Neural progenitor cell (in vitro differentiated cells): ENCODE measurements at places on chromosomes 3 and 15. TPM values are rescaled to one million over a fixed set of nuclear protein-coding genes. Genes with fewer than 3 reads are reported as not detected.

DNA sequence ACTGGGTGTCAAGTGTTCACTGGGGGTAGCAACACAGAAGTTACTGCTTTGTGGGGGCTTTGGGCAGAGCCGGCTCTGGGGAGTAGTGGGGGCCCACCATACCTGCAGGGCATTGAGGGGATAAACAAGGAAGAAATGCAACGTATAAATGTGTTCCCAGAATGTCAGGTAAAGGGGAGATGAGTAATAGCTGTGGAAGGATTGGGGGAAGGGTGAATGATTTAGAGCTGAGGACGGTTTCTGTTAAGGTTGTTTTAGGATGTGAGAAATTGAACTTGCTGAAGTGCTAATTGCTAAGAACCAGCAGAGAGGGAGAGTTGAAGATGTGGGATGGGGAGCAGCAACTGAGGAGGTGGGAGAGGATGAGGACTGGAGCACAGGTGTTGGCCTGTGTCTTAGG is 10.7 kb downstream of the SCG5 start:
- no peak overlapping the region for H3K27ac ChIP-seq
- no peak for DNase-seq
- no peaks in the 10 kb centered on the region for H3K4me1 ChIP-seq
- no peak overlapping the region for H3K4me3 ChIP-seq
- H3K36me3 ChIP-seq: no peaks in the 10 kb centered on the region

DNA sequence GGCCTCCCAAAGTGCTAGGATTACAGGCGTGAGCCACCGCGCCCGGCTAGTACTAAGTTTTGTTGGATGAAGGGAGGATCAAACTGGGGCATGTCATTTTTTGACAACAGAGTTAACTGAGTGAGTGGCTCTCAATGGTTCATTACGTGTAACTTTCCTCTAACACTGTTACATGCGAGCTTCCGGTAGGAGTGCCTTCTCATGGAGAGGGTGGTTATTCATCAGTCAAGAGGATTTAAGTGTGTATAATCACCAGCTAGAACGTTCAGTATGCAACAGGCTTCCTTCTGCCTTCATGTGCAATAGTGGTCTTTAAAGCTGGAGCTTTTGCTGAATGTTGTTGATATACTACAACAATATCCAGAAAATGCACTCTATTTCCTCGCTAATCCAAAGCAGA is 19.1 kb upstream of the GOLGA8A start:
- H3K27ac ChIP-seq: no peak overlapping the region
- H3K36me3 ChIP-seq: no peaks in the 10 kb centered on the region
- DNase-seq: no peak
- no peak overlapping the region for H3K4me3 ChIP-seq
- peaks cover 46% of the 10 kb centered on the region for H3K27me3 ChIP-seq
- no peaks in the 10 kb centered on the region for H3K4me1 ChIP-seq

Gene ANKRD63
- total RNA-seq: not detected in 2 replicates

GRCh38 chr3:187261541-187261969 is 30.0 kb downstream of the MASP1 start:
- no peak for DNase-seq
- no peaks in the 10 kb centered on the region for H3K4me1 ChIP-seq
- H3K4me3 ChIP-seq: no peak overlapping the region
- H3K27me3 ChIP-seq: no peaks in the 10 kb centered on the region
- H3K36me3 ChIP-seq: no peaks in the 10 kb centered on the region

DNA sequence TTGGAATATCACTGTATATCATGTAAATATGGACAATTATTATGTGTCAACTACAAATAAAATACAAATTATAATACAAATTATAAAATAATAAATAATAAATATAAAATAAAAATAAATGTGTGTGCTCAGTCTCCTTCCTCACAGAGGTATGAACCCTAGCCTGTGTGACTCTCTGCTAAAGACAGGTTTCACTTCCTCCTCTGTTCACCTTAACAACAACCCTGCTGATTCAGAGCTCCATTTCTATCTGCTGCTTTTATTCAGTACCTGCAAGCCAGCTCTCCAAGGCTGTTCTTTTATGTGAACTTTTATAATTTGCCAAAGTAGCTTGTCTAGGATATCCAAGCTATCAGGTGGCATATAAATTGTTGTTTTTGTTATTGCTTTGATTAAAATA is 610.7 kb upstream of the GRM7 start:
- DNase-seq: no peak
- H3K27ac ChIP-seq: no peak overlapping the region
- no peaks in the 10 kb centered on the region for H3K36me3 ChIP-seq
- H3K4me3 ChIP-seq: no peak overlapping the region

Gene ADCY5
- total RNA-seq: 1.0 and 1.6 TPM in 2 replicates

Gene KNL1
- total RNA-seq: 71.7 and 125 TPM in 2 replicates

Gene AADACL2
- total RNA-seq: not detected in 2 replicates

DNA sequence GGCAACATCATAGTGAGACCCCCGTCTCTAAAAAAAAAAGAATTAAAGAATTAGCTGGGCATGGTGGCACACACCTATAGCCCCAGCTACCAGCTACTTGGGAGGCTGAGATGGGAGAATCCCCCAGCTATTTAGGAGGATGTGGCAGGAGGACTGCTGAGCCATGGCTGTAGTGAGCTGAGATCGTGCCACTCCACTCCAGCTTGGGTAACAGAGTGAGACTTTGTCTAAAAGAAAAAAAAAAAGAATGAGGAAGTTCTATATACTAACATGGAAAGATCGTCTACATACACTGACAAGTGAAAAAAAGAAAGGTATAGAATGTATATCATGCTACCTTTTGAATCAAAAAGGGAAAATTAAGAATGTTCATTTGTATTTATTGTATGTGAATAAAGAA is 83.9 kb upstream of the CDAN1 start:
- no peak overlapping the region for H3K27ac ChIP-seq
- no peaks in the 10 kb centered on the region for H3K4me1 ChIP-seq
- H3K27me3 ChIP-seq: no peaks in the 10 kb centered on the region
- H3K4me3 ChIP-seq: no peak overlapping the region

Gene ADGRG7
- not detected in 2 replicates for total RNA-seq

Gene PRTG
- 508 and 574 TPM in 2 replicates for total RNA-seq

GRCh38 chr3:42214064-42214463 is 51.9 kb downstream of the CCK start:
- peaks cover 23% of the 10 kb centered on the region for H3K4me1 ChIP-seq
- H3K27me3 ChIP-seq: no peaks in the 10 kb centered on the region
- no peak for DNase-seq
- H3K4me3 ChIP-seq: no peak overlapping the region
- H3K27ac ChIP-seq: no peak overlapping the region

Gene ITIH4
- total RNA-seq: 1.1 and 2.4 TPM in 2 replicates

Gene RTP1
- total RNA-seq: 0.43 TPM in 1 of 2 replicates, not detected in the other

Gene POTEB
- not detected in 2 replicates for total RNA-seq

GRCh38 chr15:65916041-65916663 is 46.9 kb downstream of the RAB11A start:
- no peak overlapping the region for H3K4me3 ChIP-seq
- H3K27me3 ChIP-seq: no peaks in the 10 kb centered on the region
- DNase-seq: no peak
- no peaks in the 10 kb centered on the region for H3K36me3 ChIP-seq
- peaks cover 12% of the 10 kb centered on the region for H3K4me1 ChIP-seq

Gene CRELD1
- 14.1 and 28.7 TPM in 2 replicates for total RNA-seq

GRCh38 chr3:18454766-18455165 is 29.6 kb upstream of the SATB1 start:
- no peak for DNase-seq
- H3K4me1 ChIP-seq: no peaks in the 10 kb centered on the region
- no peak overlapping the region for H3K27ac ChIP-seq
- H3K4me3 ChIP-seq: no peak overlapping the region
- no peaks in the 10 kb centered on the region for H3K27me3 ChIP-seq
- no peaks in the 10 kb centered on the region for H3K36me3 ChIP-seq

Gene ROBO2
- 12.3 and 15.0 TPM in 2 replicates for total RNA-seq

DNA sequence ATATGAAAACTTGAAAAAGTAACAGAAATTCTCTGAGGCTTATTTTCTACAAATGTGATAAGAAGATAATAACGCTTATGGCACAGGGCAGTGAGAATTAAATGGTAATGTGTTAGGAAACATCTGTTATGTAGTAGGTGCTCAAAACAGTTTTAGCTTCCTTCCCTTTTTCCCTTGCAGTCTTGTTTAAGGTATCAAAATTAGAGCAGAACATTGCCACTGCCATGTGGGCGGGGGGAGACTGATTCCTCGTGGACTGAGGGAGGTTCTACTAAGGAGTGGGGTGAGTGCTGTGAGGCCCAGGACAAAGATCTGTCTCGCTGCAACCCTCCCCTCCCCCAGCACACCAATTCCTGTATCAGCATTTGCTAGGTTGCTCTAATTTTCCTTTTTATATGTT is 702.4 kb downstream of the TUSC7 start:
- peaks cover 30% of the 10 kb centered on the region for H3K4me1 ChIP-seq
- H3K27me3 ChIP-seq: no peaks in the 10 kb centered on the region
- no peak overlapping the region for H3K27ac ChIP-seq
- no peaks in the 10 kb centered on the region for H3K36me3 ChIP-seq
- H3K4me3 ChIP-seq: no peak overlapping the region
- no peak for DNase-seq

Gene SCAP
- total RNA-seq: 33.0 and 96.9 TPM in 2 replicates

GRCh38 chr15:101307048-101307896 is 12.2 kb upstream of the SNRPA1 start:
- no peaks in the 10 kb centered on the region for H3K27me3 ChIP-seq
- H3K36me3 ChIP-seq: no peaks in the 10 kb centered on the region
- no peak overlapping the region for H3K4me3 ChIP-seq
- DNase-seq: no peak
- peaks cover 5% of the 10 kb centered on the region for H3K4me1 ChIP-seq
- H3K27ac ChIP-seq: no peak overlapping the region

DNA sequence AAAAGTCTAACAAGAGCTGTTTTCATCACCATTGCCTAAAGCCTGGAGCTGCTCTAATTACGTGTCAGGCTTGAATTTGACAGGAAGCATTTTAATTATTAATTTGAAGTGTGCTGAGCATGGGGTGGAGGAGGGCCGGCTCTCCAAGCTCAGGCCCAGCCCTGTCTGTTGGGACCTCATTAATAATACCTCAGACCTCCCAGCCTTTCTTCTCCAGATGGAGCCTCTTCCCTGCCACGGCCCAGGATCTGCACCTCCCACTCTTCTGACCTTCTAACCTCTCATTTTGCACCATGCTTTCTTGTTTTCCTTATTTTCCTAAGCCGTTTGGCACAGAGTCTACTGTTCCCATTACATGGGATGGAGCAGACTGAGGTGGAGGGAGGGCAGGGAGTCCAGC is 30.0 kb downstream of the INSYN1 start:
- H3K4me3 ChIP-seq: no peak overlapping the region
- no peak for DNase-seq
- no peaks in the 10 kb centered on the region for H3K27me3 ChIP-seq
- no peaks in the 10 kb centered on the region for H3K4me1 ChIP-seq
- H3K27ac ChIP-seq: no peak overlapping the region
- no peaks in the 10 kb centered on the region for H3K36me3 ChIP-seq

DNA sequence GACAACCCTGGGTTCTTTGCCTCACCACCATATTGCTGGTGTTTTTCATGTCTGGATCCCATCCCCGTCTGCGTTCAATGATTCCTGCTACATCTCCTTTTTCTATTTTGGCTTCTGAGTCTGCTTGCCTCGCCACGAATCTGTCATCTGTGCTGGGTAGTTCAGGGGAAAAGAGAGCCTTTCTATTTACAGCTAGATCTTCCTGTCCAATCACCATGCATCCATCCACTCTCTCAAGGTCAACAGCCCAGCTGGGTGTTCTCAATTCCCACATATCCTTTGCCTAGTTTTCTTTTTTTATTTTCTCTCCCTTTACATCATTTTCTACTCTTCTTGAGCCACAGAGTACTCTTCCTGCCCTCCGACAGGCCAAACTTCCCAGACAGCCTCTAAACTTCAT is 104.8 kb upstream of the RAD18 start:
- H3K27ac ChIP-seq: no peak overlapping the region
- no peak overlapping the region for H3K4me3 ChIP-seq
- no peaks in the 10 kb centered on the region for H3K4me1 ChIP-seq
- no peak for DNase-seq
- H3K36me3 ChIP-seq: no peaks in the 10 kb centered on the region

GRCh38 chr3:134346744-134347143 is 27.5 kb downstream of the AMOTL2 start:
- H3K36me3 ChIP-seq: no peaks in the 10 kb centered on the region
- H3K27me3 ChIP-seq: no peaks in the 10 kb centered on the region
- H3K27ac ChIP-seq: no peak overlapping the region
- H3K4me1 ChIP-seq: peaks cover 6% of the 10 kb centered on the region
- no peak overlapping the region for H3K4me3 ChIP-seq
- DNase-seq: no peak

- H3K36me3 ChIP-seq: no peaks in the 10 kb centered on the region
- no peak overlapping the region for H3K27ac ChIP-seq
- no peak overlapping the region for H3K4me3 ChIP-seq
- no peaks in the 10 kb centered on the region for H3K27me3 ChIP-seq
These were observed 48.0 kb downstream of the NUP210 start for GRCh38 chr3:13372126-13372525.

DNA sequence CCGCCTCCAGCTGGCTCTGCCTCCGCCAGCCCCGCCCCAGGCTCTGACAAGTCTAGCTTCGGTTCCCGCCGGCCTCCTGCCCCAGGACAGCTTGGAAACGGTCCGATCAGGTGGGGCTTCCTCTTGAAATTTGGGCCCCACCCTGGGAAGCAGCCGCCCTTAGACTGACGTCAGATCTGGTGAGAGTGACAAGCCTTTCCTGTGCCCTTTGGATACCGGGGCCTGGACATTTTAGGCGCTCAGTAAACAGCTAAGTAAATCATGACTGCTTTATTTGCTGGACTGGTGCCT is 378 bp upstream of the HYAL3 start:
- H3K27ac ChIP-seq: no peak overlapping the region
- no peak for DNase-seq
- H3K27me3 ChIP-seq: no peaks in the 10 kb centered on the region
- no peaks in the 10 kb centered on the region for H3K36me3 ChIP-seq
- H3K4me1 ChIP-seq: peaks cover 13% of the 10 kb centered on the region

DNA sequence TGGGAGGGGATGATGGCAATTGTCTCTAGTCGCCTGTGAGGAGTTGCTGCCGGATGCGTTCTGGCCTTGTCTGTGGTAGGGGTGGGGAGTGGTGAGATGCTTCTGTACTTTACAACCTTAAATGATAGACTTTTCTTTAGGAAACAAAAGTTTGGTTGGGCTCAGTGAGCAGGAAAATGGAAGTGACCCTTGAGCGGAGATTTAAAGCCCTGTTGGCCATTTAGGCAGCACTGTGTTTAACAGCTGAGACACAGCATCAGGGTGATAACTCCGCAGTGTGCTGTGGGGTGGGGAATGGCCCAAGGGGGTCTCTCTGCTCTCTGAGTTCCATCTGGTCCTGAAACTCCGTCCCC is 36.6 kb downstream of the SPSB4 start:
- no peak overlapping the region for H3K4me3 ChIP-seq
- no peak overlapping the region for H3K27ac ChIP-seq
- no peaks in the 10 kb centered on the region for H3K27me3 ChIP-seq
- peaks cover 86% of the 10 kb centered on the region for H3K4me1 ChIP-seq
- no peaks in the 10 kb centered on the region for H3K36me3 ChIP-seq
- DNase-seq: no peak

DNA sequence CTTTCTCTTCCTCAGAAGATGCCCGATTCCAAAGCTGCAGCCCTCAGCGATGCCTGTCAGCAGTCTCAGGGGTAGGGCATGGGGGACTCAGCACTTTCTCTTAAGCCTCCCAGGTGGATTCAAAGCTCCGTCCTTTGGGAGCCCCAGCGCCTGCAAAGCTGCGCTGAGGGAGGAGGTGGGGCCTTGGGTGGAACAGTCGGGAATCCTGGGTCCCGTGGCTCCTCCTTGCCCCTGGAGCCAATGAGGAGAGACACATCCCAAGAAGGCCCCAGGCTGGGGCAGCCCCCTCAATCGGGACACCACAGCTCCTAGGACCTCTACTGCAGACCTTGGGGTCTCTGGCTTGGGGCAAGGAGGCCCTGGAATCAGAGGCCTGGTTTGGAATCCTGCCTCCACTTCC is 227.5 kb upstream of the IGF1R start:
- no peak overlapping the region for H3K27ac ChIP-seq
- peaks cover 57% of the 10 kb centered on the region for H3K27me3 ChIP-seq
- peaks cover 3% of the 10 kb centered on the region for H3K4me1 ChIP-seq
- no peak for DNase-seq

Gene DAG1
- 67.5 and 94.5 TPM in 2 replicates for total RNA-seq

Gene CD86
- not detected in 2 replicates for total RNA-seq
